Cerebellum (tissue), 4 donors: ENCODE measurements at places on chromosomes 5 and 9.

DNA sequence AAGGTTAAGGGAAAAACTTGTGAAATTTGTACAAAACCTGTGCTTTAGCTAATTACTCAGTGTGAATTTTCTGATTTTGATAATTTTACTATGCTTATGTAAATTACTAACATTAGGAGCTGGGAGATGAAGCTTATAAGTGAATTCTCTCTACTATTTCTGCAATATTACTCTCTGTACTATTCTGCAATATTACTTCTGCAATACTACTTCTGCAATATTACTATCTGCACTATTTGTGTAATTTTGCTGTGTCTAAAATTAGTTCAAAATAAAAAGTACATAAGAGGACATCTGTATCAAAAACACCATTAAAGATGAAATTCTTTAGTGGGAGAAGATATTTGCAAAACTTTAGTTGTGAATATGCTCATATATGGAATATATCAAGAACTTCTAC, 62.9 kb downstream of the C9 start:
- no peak for DNase-seq

DNA sequence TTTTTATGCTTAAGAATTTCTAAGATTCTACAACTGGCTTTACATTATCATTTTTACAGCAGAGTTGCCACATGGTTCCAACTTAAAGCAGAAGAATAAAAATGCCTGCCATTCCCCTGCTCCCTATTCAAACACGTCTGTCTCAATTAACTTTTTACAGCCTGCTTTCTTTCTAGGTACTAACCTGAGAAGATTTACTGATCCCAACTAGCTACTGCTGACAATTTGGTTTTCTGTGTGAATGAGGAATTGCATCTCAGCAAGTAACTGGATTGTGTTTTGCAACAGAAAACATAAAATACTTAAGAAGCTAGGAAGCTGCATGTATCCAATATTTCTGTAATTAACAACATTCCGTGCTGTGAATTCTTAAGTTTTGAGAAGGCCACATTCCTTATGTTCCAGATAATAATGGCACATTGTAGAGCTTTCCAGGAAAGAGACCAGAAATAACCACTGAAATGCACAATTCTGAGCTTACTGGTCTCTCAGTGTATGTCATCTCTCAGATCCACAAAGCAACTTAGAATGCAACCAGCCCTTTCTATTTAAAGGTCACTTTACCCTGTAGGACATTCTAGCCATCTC, 306.8 kb upstream of the NMUR2 start:
- DNase-seq = no peak

DNA sequence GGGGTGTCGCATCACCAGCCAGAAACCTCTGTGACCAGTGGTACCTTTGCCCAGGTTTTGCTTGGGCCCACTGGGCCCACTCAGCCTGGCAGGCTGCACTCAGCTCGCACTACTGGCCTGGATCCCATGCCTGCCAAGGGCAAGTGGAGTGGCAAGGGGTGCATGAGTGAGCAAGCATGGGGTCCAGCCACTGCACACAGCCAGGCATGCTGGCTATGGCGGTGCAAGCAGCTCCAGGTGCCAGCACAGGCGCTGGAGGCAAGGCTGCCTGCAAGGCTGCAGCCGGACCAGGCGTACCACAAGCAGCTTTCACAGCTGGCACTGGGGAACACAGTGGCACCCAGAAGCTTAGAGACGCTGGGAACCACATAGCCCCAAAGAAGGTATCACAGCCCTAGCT, 80.1 kb downstream of the NLN start:
- no peak for DNase-seq

GRCh38 chr9:134212809-134213507, 48.6 kb upstream of the RNU6ATAC start:
- no peak for DNase-seq

DNA sequence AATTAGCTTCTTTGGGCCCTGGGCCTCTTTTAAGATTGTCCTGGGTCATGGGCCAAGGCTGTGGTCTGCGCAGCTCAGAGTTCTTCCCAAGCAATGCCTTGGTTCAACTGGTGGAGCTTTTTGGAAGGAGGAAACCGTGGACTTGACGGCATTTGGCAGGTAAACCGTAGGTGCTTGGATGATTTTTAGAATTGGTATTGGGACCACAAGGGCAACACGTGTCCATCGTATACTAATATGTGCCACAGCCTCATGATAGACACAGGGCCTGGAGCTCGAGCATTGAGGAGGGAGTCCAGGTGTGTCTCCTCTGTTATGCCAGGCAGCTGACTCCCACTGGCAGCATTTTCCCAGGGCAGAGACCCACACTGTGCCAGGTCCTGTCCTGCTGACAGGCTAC, 120.9 kb upstream of the PITX1 start:
- DNase-seq = no peak

- no peak for DNase-seq
Measured at GRCh38 chr5:142425286-142426065, 100.7 kb upstream of the SPRY4 start.

- no peak for DNase-seq
Measured at GRCh38 chr5:40683305-40683704, 3.6 kb downstream of the PTGER4 start.

DNA sequence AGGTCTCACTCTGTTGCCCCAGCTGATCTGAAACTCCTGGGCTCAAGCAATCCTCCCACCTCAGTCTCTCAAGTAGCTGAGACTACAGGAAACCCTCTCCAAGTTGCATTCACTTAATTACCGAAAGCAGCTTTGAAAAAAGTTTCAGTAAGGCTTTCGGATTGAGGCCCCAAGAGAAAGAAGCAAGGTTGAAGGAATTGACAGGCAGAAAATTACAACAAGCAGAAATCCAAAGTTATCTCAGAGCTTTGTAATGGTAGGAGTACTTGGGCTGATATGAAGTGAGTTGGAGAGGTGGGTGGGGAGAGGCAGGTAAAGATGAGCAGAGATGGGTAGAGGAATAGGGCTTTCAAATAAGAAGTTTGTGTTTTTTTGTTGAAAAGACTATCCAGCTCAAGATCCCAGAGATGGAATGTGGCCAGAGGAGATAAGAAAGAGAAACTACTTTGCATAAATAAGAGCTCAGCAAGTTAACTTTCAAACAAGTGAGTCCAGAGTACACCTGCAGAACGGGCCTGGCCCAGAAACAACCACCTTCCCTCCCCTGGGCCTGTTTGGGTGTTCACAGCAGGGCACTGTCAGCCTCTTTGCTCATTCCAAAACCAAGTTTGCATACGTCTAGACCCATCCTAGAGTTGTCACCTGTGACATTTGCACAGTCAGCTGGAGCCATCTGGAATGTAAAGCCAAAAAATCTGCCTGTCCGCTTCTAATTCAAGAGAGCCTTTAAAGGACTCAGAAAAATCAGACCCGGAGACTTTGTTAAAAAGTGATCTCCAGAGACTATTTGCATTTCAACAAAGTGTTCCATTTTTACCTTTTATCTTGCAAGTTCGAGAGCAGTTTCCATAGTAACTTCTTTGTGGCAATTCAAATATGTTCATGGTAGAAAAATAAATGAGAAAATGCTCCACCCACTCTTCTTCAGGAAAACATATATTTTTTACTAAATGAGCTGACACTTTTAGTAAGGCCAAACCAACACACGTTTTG, 2.2 kb upstream of the CLINT1 start:
- no peak for DNase-seq

GRCh38 chr5:9653811-9654210, 23.7 kb upstream of the TAS2R1 start:
- DNase-seq = no peak

GRCh38 chr5:76544268-76544926, 78.8 kb downstream of the F2RL2 start:
- DNase-seq = peak; percentile 10

DNA sequence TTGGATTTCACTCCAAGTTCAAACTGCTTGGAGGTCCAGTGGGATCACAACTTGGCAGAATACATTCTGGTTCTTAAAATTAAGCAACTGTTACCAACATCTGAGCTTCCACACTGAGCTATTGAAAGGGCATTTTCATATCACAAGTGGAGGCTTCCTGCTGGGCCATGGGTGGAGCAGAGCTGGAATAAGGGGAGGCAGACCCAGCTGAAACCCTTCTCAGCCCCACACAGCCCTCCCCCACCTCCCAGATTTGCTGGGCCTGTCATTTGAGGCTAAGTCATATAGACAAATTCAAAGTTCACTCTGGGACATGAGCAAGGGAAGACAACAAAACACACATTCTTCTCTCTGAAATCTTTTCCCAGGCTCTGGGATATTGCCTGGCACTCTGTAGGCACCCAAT, 79.9 kb downstream of the ACTL7B start:
- no peak for DNase-seq

DNA sequence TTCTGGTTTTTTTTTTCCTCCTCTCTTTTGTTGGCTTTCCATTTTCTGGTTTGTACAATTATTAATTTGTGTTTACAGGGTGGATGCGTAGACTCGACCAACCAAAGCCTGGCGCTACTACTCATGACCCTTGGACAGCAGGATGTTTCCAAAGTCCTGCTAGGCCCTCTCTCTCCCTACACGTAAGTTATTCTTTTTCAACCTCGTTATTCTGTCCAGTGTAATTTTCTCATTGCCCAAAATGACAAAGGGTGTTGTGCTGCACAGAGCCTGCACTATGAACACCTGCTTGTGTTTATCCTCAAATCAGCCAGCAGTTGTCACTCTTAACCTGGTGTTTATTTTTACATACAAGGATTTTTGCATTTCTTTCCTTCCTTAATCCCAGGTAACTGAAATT, 56.6 kb downstream of the RCL1 start:
- no peak for DNase-seq

DNA sequence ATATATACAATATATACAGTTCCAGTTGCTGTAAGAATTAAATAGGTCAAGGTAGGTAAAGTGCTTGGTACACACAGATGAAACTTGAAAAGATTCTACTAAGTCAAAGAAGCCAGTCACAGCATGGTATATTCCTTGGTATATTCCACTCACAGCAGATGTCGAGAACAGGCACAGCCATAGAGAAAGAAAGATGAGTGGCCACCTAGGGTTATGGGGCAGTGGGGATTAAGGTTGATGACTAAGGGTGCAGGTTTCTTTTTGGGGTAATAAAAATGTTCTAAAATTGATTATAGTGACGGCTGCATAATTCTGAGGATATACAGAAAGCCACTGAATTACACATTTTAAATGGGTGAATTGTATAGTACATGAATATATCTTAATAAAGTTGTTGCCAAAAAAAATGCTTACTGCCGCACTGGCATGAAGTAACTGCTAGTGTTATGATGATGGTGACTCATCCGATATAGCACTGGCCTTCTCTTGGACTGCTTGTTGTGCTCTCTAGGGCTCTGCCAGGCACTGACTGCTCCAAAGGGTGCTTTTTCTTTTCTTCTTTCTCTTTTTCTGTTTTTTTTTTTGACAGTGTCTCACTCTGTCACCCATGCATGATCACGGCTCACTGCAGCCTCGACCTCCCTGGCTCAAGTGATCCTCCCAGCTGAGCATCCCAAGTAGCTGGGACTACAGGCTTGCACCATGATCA, 23.5 kb downstream of the TBC1D2 start:
- DNase-seq = no peak

DNA sequence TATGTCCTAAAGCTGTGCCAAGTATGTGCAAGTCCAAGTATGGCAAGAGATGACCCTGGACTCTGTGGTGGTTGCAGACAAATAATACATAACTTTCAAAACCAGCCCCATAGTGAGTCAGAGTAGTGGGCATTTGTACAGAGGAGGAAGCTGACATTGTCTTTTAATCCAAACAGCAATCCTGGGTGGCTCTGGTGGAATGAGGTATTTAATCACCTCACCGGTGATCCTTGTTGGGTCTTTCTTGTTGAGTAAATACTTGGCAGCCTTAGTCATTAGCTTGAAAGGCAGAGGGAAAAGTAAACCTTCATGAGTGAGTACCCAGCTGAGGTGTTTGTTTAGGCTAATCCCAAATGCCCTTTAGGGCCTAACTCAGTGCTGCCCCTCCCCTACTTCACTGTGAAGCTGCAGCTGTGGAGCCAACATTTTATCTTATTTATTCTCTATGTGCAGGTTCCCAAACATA, 148.7 kb upstream of the SLC12A2 start:
- DNase-seq = no peak
